Astrocyte of the cerebellum (primary cell): ENCODE measurements at places on chromosomes 3 and 15.

- DNase-seq, result no peak
Observed at GRCh38 chr3:129555616-129556357, 12.8 kb downstream of the H1-8 start.

DNA sequence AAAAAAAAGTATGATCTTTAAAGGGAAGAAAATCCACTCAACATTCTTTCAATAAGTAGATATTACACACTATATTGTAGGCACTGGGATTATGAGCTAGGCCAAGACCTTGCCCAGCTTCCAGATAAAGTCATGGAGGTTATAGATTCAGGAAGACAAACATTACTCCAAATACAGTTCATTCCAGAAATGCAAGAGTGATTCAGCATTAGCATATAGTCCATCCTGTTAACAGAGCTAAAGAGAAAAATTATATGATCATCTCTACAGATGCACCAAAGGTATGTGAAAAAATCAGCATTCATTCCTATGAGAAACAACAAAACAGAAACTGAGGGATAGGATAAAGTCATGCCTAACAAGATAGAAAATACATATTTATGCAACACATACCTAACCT is 42.1 kb upstream of the NSMCE3 start:
- no peak for DNase-seq

- DNase-seq, result no peak
Observed at GRCh38 chr3:185927501-185928200, 10.2 kb downstream of the TRA2B start.

- DNase-seq, result peak; percentile 78
Observed at GRCh38 chr3:101850246-101851051, 1.1 kb downstream of the NFKBIZ start.

DNA sequence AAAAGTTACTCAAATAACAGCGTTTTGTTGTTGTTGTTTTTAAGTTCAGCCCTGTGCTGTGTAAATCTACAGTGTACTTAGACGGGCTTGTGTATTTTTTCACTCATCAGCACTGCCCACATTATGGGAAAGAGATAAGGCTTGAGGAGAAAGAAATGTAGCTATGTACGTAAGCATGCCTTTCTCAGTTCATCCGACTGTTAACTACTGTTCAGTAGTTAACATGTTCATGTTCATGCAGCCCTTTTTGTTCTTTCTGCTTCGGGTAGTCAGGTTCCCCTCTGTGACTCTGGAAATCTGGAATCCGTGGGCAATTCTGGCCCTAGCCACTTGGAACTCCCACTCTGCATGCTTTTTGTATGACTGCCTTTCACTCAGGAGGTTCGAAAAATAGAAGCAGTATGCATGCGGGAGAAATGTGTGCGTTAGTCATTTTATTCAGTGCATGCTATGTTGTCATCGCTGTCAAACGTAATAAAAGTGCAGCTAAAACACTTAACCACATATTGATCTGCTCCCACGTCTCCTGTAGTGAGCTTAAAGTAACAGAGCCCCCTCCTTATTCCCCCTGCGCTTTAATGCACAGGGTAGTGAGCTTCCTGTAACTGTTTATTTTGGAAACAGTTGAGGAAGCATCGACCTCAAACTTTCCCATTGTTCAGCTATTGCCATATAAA is 283.1 kb upstream of the NR2F2 start:
- DNase-seq, result peak; percentile 95

GRCh38 chr3:190543671-190544070 is 29.8 kb downstream of the IL1RAP start:
- DNase-seq, result no peak

- DNase-seq, result no peak
Observed at GRCh38 chr3:114079761-114080160, 23.2 kb downstream of the QTRT2 start.

DNA sequence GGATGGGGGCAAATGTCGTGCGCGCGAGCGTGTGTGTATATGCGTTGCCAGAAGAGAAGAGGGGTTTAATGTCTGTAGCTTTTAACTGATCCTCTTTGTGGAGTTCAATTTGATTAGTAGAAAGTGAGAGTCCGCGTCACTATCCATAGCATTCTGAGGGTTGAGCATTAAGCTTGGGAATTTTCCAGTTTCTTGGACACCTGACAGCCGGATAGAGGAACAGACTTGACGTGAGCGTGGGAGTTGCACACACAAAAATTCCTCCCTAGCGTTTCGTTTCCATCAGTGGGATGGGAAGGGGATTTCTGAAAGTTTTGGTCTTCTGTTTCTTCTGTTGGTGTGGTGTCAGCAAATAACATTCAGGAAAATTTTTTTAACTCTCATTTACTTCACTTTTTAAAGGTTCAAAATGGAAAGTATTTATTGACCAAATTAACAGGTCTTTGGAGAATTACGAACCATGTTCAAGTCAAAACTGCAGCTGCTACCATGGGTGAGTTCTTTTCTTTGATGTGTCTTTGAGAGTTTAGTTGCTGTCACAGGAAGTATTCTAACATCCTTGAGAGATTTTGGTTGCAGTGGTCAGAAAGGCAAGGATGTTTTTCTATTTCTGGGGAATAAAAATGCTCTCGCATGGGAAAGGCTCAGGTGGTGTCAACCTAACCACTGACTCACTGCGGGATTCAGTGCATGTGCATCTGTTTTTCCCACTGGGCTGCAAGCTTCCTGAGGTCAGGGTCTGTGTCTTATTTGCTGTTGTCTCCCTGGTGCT is 841 bp downstream of the POGLUT1 start:
- DNase-seq, result no peak

- peak; percentile 6 for DNase-seq
Observed at GRCh38 chr3:148366743-148367410, 330.8 kb upstream of the AGTR1 start.

DNA sequence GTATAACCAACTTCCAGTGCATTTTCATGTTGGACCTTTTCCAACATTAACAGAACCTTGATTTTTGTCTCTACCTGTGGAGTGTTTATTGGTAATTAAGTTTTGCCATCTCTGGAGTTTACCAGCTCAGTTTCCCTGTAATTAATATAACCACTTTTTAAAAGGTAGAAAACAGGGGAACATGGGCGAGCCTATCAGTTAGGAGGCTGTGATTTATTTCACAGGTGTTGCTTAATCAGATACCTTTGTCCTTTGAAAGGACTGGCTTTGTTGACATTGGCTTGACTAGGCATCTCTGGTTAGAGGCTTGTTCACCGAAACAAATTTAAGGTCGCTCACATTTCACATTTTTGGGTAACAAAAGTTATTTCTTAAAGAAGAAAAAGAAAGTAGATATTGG is 622 bp downstream of the NAALADL2 start:
- no peak for DNase-seq

DNA sequence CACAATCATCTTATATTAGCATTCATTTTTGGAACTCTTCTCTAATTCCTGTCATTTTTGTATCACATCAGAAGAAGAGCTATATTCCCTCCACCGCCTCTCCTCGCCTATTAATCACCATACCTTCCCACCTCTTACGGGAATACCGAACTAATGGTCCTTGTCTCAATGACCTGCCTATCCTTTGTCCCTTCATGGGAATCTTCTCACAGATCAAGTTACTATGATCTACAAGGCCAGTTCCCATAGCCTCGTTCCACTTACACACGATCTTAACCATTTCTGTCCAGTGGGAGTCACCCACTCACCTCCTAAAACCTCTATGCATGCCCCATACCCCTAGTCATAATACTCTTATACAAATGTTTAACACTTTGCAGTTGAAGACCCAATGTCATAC is 342.6 kb upstream of the TPRG1 start:
- DNase-seq, result no peak

DNA sequence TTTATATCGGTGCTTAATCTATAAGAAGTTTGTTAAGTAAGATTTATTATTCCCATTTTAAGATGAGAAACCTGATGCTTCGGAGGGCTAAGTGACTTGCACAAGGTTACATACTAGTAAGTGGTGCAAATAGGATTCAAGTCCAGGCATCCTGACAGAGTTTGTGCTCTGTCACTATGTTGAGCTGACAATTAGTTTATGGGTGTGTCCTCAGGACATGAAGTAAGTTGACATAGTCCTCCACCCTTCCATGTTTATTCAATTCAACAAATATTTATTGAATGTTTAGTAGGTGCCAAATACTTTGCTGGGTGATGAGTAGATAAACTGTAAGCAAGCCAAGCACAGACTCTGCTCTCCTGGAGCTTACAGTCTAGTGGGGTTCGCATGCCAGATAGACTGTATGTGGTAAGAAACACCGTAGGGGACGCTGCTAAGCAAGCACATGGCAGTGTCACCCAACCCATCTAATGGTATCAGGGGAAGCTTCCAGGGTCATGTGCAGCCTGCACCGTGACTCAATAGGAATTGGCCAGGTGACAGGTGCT is 342.7 kb upstream of the SATB1 start:
- no peak for DNase-seq

GRCh38 chr15:41894791-41895463 is 1.1 kb upstream of the SPTBN5 start:
- peak; percentile 20 for DNase-seq

DNA sequence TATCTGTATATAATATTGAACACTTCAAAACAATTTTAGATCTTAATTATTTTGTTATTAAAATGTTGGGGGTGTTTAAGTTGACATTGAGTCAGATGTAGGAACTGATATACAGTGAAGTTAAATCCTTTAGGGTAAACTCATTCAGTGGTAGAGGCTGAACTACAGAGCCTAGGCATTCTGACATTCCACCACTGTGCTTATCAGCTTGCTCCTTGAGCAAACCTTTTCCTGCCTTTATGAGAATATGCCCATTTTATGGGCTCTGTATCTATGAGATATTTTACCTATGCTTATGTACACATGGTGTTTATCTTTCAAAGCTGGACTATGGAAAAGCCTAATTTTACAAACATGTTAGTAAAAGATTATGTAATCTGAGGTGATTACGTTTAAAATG is 407.5 kb downstream of the ZBTB20 start:
- DNase-seq, result no peak

DNA sequence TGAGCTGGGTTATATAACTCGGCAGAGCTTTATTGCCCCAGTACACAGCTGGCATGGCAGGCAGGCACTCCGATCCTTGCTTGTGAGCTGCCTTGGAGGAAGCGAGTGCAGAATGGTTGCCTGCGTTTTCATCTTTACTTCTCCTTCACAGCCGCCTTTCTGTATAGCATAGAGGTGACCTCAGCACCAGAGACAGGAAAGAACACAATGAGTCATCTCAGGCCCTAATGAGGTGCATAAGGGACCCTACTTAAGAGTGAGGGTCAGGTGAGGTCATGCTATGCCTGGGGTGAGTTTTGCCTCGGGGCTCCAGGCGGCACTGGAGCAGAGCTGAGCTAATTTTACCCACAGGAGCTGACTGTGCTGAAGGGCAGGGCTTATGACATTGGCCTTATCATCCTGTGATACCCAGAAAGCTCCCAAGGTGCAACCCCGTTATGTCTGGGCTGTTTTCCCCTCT is 43.5 kb downstream of the LPP start:
- no peak for DNase-seq

DNA sequence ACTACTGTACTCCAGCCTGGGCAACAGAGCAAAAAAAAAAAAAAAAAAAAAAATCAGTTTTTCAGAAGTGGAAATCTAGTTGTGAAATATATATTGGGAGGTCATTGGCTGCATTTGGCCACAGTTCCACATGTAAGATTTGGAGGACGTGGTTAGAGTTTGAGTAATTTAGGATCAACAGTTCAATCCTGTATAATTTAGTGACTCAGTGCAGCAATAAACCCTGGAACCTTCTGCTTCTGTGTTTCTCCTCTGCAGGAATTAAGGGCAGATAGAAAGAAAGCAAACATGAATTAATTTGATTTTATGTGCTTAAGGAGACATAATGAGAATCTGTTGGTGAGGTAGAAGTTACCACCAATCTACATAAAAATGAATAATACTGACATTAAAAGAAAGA is 347.0 kb downstream of the PTPRG start:
- DNase-seq, result no peak

DNA sequence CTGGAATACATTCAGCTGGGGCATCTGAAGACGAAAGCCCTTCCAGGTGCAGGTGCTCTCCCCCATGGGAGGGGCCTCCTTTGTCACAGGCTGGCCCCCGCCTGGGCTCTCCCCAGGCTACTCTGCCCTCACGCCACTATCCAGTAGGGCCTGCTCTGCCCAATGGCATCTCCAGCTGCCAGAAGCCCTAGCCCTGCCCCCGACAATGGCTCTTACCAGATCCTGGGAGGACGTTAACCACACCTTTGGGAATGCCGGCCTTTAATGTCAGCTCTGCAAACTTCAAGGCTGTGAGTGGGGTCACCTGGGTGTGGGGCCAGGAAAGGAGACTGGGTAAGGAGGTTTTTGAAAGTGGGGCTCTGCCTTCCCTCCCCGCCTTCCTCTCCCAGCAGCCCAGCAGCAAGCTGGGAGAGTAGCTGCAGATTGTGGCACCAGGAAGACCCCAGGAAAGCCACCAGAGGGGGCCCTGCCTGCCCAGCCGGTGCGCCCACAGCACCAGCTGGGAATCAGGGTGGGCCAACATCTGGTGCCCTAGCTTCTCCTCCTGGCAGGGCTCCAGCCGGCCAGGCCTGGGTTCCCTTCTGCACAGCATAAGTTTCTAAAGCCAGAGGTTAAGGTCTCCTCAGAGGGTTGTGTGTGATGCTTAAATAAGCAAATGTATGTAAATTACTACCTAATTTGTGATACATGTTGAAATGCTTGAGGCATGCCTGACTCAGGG is 40.4 kb upstream of the SLC41A3 start:
- no peak for DNase-seq

GRCh38 chr3:124659175-124659574 is 71.1 kb upstream of the UMPS start:
- DNase-seq, result no peak

GRCh38 chr3:21273259-21274025 is 477.6 kb downstream of the ZNF385D start:
- peak; percentile 27 for DNase-seq

DNA sequence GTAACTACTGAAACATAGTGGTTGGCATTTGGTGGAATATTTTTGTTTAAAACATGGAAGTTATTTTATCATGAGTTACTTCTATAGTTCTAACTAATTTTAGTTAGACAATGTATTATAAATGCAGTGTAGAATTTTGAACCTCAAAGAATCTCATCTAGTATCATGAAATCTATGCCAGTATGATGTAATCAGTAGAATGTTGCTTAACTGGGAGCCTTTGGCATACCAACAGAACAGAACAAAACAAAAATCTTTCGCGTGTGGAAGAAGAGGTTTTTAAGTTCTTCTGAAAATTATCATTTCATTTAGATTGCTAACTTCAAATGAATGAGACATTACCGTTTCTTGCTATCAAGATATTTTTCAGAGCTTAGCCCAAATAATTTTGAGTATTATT is 98.4 kb upstream of the LRRFIP2 start:
- DNase-seq, result no peak

GRCh38 chr15:40313531-40314398 is 6.0 kb upstream of the PLCB2 start:
- DNase-seq, result no peak

- no peak for DNase-seq
Observed at GRCh38 chr3:154782151-154782550, 298.0 kb upstream of the MME start.

GRCh38 chr3:25611193-25611592 is 53.5 kb downstream of the TOP2B start:
- no peak for DNase-seq

- DNase-seq, result peak; percentile 48
Observed at GRCh38 chr3:52682016-52682415, 3.7 kb downstream of the PBRM1 start.
